ENCODE measurements at places on chromosomes 7 and 10.

DNA sequence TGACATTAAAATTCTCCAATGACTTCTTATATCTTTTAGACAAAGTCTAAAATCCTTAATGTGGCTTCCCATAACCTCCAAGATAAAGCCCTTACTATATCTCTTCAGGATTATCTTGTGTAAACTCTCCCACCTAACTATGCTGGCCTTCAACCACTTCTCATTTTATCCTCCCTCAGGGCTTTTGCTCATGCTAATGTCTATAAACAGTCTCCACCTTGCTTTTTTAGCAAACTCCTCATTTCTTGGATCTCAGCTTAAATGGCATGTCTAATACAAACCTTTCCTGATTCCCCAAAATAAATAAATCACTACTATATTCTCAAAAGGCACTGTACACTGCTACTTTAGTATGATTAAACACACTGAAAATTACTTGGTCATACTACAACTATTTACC lies 181.2 kb downstream of the LRRN3 start:
- no peak for DNase-seq

DNA sequence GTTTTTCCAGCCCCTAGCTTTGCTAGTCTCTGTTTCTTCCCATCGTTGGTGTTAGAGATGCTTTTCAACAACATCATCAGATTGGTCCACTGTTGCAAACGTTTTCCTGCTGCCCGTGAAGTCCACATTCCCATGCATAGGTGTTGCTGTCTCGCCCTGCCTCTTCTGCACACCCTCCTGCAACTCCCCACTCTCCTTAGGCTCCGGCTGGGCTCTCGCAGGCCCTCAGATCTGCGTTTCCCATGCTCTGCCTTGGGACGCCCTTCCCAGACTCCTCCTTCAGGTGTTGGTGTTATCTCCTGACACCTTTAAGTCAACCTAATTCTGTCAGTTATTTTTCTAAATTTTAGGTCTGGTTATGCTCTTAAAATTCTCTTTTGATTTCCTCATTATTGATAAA lies 55.0 kb downstream of the ZMYND11 start:
- no peak for DNase-seq

- no peak for DNase-seq
These were observed 149.8 kb upstream of the WDR11 start for GRCh38 chr10:120701381-120701780.

- peak; percentile 45 for DNase-seq
These were observed 65.5 kb downstream of the ATAD1 start for GRCh38 chr10:87752566-87752965.

DNA sequence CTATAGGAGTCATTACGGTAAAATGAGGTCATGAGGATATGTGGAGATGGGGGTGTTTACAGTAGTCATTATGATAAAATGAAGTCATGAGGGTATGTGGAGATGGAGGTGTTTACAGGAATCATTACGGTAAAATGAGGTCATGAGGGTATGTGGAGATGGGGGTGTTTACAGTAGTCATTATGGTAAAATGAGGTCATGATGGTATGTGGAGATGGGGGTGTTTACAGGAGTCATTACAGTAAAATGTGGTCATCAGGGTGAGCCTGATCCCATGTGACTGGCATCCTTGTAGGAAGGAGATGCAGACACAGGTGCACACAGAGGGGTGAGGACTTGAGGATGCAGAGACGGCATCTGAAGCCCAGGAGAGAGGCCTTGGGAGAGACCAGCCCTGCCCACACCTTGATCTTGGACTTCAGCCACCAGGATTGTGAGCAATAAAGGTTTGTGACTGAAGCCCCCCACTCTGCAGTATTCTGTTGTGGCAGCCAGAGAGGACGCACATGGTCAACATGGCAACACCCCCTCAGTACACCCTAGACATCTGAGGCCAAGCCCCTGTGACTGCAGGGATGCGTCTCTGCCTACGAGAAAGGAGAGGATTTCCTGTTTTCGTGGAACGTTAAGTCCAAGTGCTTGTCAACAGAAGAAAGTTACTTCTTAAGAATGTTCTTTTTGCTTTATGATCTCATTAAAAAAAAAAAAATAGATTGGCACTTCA lies 544.4 kb downstream of the DNAJB6 start:
- no peak for DNase-seq

DNA sequence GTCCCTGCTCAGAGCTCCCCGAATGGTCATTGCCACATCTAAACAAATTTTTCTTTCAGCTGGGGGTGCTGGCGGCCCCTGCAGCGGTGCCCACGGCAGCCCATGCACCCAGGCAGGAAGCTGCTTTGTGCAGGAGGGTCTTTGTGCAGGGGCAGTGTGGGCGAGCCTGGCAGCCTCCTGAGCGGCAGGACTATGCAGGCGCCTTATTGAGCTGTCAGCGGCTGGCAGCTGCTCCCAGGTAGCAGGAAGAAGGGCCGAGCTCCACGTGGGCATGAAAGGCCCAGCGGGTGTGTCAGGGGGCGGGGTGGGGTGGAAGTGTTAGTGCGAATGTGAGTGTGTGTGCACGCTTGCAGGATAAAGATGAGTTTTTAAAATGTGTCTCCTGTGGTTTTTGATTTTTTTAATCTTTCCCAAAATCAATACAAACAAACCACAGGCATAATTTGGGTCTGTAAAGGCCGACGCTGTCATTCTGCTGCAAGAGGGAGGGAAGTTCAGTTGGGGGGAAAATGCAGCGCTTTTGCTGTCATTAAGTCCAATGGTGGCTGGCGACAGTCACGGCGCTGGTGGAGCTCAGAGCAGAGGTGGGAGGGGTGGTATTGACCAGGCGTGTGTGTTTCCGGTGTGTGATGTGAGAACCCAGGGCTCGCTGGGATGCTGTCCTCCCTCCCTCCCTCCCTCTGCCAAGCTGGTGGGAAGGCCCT lies 83.9 kb downstream of the LHPP start:
- no peak for DNase-seq
